ENCODE measurements at places on chromosomes 5 and 9. TPM values are rescaled to one million over a fixed set of nuclear protein-coding genes. Genes with fewer than 3 reads are reported as not detected.
A peak's percentile ranks its signal among the peaks of the same experiment; 100 is the strongest.

The BRINP1 gene
- 0.86 TPM for total RNA-seq

The ZBED3 gene
- 7.8 TPM for total RNA-seq

The TNFSF8 gene
- 2.9 TPM for total RNA-seq

The PROB1 gene
- 8.9 TPM for total RNA-seq

The BAAT gene
- total RNA-seq = 0.09 TPM

The CD14 gene
- total RNA-seq = 64.6 TPM

The SLCO6A1 gene
- not detected for total RNA-seq

The NRG2 gene
- 0.51 TPM for total RNA-seq

The MEGF10 gene
- 0.19 TPM for total RNA-seq

The PDE6A gene
- not detected for total RNA-seq

DNA sequence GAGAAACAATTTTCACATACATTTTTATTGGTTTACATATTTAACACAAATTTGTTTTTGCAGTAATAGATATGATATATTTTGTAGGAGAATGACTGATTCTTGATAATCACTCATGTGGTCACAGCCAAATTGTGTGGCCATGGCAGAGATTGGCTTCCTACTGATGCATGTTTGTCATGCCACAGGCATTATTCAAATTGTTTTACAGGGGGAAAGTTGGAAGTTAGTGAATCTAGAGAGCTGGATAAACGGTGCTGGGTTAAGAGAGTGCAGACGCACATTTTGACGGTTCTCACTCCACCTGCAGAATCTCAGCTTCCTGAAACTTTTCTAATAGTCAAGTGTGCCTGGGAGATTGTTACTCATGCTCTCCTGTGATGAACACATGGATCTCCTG is 91.1 kb upstream of the FBN2 start:
- DNase-seq = no peak

DNA sequence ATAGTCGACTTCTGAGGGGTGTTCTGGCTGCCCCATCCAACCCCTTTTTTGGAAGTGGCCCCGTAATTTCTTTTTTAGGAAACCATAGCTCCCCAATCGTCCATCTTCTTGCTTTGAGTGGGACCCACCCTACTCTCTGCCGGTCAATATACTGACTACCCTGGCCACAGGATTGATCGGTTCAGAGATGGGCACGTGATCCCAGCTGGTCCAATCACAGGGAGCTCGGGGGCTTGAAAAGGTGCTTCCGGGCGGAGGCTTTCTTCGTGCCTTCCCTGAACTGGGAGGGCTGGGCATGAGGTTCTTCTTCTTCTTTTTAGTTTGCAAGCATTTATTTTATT is 78.7 kb upstream of the SH3PXD2B start:
- peak; percentile 41 for DNase-seq

DNA sequence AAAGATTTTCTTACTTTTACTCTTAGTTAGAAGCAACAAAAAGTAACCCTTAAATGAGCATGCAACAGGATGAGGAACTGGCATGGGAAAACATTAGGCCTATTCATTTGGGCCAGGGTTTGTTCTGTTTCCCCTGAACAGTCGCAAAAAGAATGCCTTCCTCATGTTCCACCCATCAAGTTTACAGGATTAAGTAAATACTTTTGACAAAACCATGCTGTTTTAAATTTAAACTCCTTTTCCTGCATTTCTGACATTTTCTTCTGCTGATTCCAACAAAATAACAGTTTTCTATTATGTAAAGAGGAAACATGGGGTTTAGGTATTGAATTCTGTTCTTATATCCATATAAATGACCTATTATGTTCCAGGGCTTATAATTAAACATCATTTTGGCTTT is 236.6 kb upstream of the ACTBL2 start:
- DNase-seq = no peak

DNA sequence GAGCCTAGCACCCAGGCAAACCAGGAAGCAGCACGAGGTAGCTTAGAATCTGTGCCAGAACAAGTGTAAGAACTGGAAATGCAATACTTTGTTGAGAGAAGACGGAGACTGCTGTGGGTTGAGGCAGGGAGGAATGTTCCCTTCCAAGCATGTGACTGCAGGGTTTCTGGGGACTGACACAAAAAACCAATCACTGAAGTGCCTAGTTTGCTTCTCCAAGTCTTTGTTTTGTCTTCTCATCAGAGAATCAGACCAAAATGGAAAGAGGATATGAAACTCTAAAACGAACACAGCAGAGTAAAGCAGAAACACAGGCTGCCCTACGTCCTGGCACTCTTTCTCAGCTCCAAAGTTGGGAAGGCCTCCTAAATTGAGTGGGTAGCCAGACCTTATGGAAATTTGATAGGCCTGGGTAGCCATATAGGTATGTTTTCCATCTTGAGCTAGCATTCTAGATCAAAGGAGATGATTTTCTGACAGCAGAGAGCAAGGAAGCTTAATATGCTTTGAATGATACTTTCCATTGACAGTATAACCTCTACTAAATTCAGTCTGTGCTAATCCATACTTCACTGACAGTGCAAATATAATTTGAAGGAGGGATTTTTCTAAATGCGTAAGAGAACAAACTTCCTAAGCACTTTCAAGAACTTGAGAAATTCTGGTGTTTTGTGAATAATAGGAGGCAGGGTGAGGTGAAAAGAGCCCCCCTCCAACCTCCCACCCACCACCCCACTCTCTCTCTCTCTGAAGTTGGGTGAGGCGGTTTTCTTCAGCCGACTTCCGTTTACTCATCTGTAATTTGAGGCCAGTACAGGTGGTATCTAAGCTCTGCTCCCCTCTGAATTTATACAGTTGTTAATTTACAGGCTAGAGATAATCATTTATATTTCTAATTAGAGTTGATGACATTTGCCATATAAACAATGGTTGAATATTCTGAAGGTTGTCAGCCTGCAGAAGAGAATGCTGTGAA is 5.5 kb downstream of the ADRB2 start:
- no peak for DNase-seq

GRCh38 chr5:172849606-172850453 is 15.8 kb downstream of the ERGIC1 start:
- no peak for DNase-seq

DNA sequence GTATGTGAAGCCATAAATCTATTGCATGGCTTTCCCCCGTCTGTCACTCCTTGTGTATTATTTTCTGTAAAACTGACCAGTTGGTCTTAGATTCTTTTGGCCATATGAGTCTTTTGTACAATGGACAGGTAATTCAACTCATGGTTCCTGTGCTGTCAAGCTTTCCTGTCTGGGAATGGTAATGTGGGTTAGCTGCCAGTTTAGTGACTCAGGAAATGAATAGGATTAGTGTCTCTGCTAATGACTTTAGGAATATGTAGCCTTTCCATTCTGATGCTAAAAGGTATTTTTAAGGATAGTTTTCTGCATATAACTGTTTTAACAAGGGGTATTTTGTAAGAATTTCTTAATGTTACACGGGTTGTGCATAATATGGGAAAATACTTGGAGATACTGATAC is 182.7 kb downstream of the PBX3 start:
- no peak for DNase-seq

GRCh38 chr5:117010574-117010973 is 436.0 kb upstream of the SEMA6A start:
- DNase-seq = no peak

DNA sequence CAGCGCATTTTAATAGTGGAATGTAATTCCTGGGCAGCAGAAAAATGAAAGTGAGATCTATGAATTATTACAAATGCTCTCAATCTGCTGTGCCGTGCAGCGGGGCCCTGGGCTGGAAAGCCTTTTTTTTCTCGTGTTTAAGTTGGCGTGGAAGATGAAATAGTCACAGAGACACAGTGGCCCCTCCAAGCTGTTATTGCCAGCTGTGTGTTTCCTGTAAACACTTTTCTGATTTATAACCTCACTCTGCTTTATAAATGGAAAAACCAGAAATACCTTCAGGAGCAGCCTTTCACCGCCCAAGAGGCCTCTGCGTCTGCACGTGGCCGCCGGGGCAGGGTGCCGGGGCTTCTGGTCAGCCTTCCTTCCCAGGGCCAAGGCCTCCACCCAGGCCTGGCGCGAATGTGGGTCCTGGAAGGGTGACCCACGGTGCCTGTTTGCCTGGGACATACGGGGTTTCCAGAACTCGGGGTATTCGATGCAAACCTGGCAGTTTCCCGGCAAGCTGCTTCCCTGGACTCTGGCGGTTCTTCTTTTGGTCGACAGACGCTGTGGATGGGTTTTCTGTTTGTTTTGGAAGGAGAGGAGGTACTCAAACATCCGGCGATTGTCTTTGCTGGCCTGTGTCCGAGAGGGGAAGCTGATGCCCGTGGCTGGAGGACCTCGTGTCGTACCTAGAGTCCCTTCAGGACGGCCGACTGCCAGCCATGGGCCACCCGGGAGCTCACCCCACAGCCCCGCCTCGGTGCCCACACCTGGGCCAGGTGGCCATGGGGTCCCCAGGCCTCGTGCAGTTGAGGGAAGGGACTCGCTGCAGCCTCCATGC is 256.7 kb downstream of the PARP8 start:
- DNase-seq = no peak

GRCh38 chr5:123164054-123164453 is 75.0 kb downstream of the PRDM6 start:
- DNase-seq = no peak

DNA sequence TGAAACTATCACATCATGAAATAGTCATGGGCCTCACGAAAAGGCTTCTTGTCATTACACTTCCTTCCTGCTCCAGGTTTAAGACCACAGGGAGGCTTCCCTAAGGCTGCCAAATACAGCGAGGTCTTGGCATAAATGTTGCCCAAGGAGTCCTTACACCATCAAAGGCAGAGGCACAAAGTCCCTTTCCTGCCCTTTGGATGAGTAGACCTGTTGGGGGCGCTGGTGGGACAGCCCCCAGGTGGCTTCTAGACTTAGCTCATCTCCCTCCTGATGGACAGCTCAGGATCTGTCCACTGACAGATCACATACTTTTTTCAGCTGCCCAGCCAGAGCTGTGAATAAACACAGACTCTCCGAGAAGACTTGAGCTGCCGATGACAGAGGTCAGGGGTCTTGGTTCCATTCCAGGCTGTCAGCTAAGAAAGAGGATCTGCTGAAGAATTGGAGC is 15.5 kb upstream of the MEGF9 start:
- no peak for DNase-seq

DNA sequence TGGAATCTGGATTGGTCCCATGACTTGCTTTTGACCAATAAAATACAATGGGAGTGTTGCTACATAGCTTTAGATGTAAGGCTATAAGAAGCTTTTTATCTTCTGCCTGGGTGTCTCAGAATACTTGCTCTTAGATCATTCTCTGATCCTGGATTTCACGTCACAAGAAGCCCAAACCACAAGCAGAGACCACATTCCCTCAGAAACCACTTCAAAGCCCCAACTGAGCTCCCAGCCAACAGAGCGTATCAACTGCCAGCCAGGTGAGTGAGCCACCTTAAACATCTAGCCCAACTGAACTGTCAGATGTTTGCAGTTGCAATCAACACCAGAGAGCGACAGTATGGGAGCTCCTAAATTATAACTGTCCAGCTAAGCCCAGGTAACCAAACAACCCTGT is 687.1 kb downstream of the TLE1 start:
- DNase-seq = no peak

DNA sequence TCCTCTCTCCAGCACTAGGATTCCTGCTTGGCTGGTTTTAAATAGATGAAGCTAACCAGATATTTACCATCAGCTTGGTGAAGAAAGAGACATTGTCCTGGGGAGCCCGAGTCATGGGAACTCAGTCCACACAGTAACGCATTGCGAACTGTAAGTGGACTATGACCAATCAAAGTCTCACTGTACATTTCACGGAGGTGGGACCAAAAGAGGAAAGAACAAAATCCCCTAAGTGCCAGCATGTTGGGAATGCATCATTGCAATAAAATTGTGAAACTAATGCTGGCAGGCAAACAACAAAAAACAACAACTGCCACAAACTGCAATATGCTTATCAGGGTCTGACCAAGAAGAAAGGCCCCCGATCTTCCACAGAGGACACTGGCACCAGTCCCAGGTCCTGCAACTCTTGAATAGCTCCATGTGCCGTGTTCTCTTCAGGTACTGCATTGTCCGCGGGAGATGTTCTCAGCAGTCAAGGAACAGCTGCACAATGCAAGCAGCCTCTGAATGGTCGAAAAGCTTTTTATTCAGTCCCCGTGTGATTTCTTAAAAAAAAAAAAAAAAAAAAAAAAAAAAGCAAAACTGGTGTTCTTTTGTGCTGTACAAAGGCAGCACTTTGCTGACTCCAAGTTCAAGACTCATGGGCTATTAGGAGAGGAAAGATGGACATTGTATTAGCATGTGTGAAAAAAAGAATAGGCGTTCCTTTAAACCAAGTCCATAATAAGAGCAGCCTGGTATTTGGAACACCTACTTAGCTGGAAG is 38.1 kb downstream of the SEMA6A start:
- DNase-seq = no peak

- DNase-seq = no peak
These were observed 54.6 kb upstream of the SYNPO start for GRCh38 chr5:150585781-150586341.
